ENCODE measurements at places on chromosomes 1 and 21. TPM values are rescaled to one million over a fixed set of nuclear protein-coding genes. Genes with fewer than 3 reads are reported as not detected.

DNA sequence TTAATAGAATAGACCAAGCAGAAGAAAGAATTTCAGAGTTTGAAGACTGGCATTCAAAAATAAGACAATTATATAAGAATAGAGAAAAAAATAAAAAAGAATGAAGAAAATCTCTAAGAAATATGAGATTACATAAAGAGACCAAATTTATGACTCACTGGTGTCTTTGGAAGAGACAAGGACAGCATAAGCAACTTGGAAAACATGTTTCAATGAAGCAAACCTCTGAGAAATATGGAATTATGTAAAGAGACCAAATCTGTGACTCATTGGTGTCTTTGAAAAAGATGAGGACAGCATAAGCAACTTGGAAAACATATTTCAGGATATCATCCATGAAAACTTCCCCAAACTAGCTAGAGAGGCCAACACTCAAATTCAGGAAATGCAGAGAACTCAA is 60.4 kb upstream of the LYPLAL1 start:
- no peak overlapping the region for H3K27ac ChIP-seq
- no peaks in the 10 kb centered on the region for H3K4me1 ChIP-seq
- no peak overlapping the region for H3K4me3 ChIP-seq
- no peaks in the 10 kb centered on the region for H3K36me3 ChIP-seq

DNA sequence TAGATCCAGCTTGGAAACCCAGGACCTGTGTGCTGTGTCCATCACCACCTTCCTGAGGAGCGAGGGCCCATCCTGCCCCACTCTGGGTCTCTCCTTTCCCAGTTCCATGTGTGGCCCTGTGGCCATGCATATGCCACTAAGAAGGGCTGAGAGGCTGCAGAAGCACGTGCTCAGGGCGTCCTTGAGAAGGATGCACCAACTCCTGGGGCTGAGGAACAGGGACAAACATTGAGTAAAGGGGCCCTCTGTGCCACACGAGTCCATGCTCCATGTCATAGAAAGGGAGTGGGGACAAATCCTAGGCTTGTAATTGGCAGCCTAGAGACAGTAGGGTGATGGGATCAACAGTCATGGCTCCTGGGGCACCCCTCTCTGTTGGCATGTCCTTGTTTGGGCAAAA is 8.4 kb downstream of the ETV3L start:
- H3K4me1 ChIP-seq, result peaks cover 16% of the 10 kb centered on the region
- H3K4me3 ChIP-seq, result no peak overlapping the region
- H3K27ac ChIP-seq, result no peak overlapping the region
- no peaks in the 10 kb centered on the region for H3K36me3 ChIP-seq

- peak overlapping the region; percentile 92 for H3K27ac ChIP-seq
- H3K27me3 ChIP-seq, result no peaks in the 10 kb centered on the region
- H3K4me1 ChIP-seq, result peaks cover 26% of the 10 kb centered on the region
- H3K36me3 ChIP-seq, result no peaks in the 10 kb centered on the region
- peak overlapping the region; percentile 80 for H3K4me3 ChIP-seq
- DNase-seq, result peak; percentile 85
Measured at GRCh38 chr1:81802707-81803430, 2.1 kb downstream of the ADGRL2 start.

- no peaks in the 10 kb centered on the region for H3K4me1 ChIP-seq
- no peak overlapping the region for H3K27ac ChIP-seq
- no peak for DNase-seq
- no peaks in the 10 kb centered on the region for H3K36me3 ChIP-seq
- no peak overlapping the region for H3K4me3 ChIP-seq
- no peaks in the 10 kb centered on the region for H3K27me3 ChIP-seq
Measured at GRCh38 chr1:53270873-53271272, 32.6 kb upstream of the MAGOH start.

DNA sequence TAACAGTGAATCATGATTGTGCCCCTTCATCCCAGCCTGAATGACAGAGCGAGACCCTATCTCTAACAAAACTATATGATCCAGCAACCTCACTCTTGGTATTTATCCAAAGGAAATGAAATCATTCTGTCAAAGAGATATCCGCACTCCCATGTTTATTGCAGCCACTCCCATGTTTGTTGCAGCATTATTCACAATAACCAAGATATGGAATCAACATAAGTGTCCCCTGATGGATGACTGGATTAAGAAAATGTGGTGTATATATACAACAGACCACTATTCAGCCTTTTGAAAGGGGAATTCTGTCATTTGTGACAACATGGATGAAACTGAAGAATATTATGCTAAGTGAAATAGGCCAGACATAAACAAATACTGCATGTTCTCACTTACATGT is 44.4 kb downstream of the TRMT1L start:
- no peak overlapping the region for H3K4me3 ChIP-seq
- H3K27ac ChIP-seq, result no peak overlapping the region

Gene CTSE
- not detected for total RNA-seq

Gene SPATA45
- not detected for total RNA-seq

Gene FCER1G
- 61.4 TPM for total RNA-seq

Gene PODN
- 80.6 TPM for total RNA-seq

Gene DMRTA2
- total RNA-seq, result not detected

Data from sigmoid colon (tissue), 7 donors.